ENCODE measurements at places on chromosomes 1 and 21. TPM values are rescaled to one million over a fixed set of nuclear protein-coding genes. Genes with fewer than 3 reads are reported as not detected.

DNA sequence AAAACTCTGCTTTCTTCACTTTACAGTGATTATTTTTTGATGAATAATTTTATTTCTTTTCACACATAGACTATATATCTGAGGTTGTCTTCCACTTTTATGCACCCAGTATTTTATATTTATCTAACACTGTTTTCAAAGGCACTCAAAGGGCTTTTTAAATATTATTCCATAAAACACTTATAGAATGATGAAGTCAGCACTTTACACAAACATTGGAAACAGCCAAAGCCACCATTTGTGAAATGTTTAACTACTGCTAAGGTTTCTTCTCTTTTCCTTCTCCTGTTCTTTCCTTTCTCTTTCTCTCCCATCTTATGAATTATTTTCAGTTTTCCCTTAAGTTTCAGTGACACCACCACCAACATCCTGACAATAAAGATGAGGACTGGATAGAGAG lies 317.7 kb upstream of the FAM78B start:
- H3K27ac ChIP-seq: no peak overlapping the region
- DNase-seq: no peak
- no peak overlapping the region for H3K4me3 ChIP-seq
- peaks cover 7% of the 10 kb centered on the region for H3K4me1 ChIP-seq

DNA sequence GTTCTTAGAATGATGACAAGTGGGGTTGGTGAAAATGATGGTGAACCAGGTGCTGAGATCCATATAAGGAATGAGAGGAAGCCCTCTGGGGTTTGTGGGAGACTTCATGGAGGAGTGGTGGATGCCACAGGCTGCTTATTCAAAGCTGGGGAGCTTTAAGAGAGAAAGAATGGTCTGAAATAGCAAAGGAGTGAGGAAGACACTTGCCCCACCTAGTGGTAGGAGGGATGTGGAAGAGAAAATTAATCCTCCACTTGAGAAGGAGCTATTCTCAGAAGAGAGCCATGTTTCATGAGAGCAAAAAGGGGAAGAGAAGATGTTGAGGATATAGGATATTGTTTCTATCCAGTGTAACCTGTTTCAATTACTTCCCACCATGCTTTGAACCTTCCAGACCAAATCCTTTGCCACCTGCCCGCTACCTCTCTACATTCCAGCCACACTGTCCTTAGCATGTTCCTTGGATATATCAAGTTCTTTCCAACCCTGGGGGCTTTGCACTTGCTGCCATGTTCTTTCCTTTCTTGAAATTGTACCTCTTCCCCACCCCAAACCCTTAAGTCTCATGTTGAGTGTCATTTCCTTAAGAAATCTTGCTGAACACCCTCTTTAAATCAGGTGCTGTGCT lies 19.6 kb upstream of the ZNF648 start:
- H3K4me3 ChIP-seq: no peak overlapping the region
- H3K27me3 ChIP-seq: no peaks in the 10 kb centered on the region

DNA sequence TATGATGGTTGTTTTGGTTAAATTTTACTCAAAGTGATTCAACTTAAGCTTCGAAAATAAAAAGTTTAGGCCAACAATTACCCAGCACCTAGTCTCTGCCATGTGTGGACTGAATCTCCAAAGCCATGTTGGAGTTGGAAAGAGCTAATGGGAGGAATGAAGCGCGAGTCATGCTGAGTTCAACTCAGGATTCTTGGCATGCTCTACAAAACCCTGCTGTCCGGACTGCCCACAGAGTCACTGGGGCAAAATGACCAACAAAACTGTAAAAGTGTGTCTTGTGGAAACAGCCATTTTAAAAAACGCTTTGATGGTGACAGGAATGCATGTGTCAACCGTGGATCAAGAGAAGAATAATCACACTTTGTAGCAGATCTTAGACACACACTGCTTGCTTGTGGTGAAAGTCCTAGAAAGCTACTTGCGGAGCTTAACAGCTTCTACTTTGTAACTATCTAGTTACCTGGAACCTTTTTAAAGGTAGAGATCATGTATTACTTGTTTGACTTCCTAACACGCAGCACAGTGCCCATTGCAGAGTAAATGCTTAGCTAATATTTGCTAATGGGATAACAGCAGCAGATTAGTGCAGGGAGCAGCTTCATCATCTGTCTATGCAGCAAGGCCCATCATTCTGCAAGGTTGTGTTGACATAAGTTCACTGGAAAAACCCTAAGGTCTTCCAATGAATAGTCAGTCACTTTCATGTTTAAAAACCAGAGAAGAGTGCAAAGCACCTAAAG lies 7.0 kb upstream of the GBP6 start:
- H3K27me3 ChIP-seq: peaks cover 2% of the 10 kb centered on the region
- H3K4me1 ChIP-seq: peaks cover 35% of the 10 kb centered on the region
- H3K36me3 ChIP-seq: peaks cover 12% of the 10 kb centered on the region
- H3K27ac ChIP-seq: no peak overlapping the region
- no peak overlapping the region for H3K4me3 ChIP-seq

GRCh38 chr21:45613396-45613795 lies 30.1 kb upstream of the PCBP3 start:
- peaks cover 21% of the 10 kb centered on the region for H3K27me3 ChIP-seq
- DNase-seq: peak; percentile 19
- peaks cover 11% of the 10 kb centered on the region for H3K4me1 ChIP-seq
- H3K27ac ChIP-seq: no peak overlapping the region
- H3K36me3 ChIP-seq: no peaks in the 10 kb centered on the region

- peaks cover 6% of the 10 kb centered on the region for H3K36me3 ChIP-seq
- H3K4me3 ChIP-seq: no peak overlapping the region
- peaks cover 1% of the 10 kb centered on the region for H3K4me1 ChIP-seq
- no peaks in the 10 kb centered on the region for H3K27me3 ChIP-seq
These were observed 15.2 kb downstream of the CRYZ start for GRCh38 chr1:74717626-74718025.

- H3K4me3 ChIP-seq: no peak overlapping the region
- H3K4me1 ChIP-seq: no peaks in the 10 kb centered on the region
- no peak for DNase-seq
- no peaks in the 10 kb centered on the region for H3K27me3 ChIP-seq
- no peak overlapping the region for H3K27ac ChIP-seq
These were observed 1.7 kb upstream of the KRTAP11-1 start for GRCh38 chr21:30882866-30883597.

- no peaks in the 10 kb centered on the region for H3K36me3 ChIP-seq
- peaks cover 2% of the 10 kb centered on the region for H3K27me3 ChIP-seq
- no peak for DNase-seq
- no peaks in the 10 kb centered on the region for H3K4me1 ChIP-seq
- H3K27ac ChIP-seq: no peak overlapping the region
These were observed 391.8 kb downstream of the DUSP10 start for GRCh38 chr1:221350091-221350490.

DNA sequence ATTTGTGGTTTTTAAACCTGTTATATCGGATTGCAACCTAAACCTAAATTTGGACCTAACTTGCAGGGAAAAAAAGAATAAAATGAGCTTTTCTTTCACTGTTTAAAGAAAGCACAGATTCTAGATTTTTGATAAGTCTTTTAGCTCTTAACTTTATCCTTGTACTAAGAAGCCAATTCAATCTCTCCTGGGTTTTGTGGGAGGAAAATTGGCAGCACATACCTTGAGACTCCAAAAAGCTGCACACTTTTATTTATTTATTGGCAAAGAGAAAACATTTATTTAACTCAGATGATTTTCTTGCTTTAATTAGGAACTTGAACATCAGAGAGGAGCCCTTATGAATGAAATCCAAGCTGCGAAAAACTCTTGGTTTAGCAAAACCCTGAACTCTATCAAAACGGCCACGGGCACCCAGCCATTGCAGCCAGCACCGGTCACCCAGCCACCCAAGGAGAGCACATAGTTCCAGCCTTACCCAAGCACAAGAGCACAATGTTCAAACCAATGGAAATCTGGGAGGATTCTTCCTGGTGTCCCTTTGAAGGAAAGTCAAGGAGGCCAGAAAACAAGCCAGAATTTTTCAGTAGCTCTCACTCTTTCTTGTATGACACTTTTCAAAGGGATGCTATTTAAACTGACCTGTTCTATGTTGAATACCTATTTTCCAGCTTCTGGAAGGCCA lies 10.1 kb upstream of the CACYBP start:
- peaks cover 14% of the 10 kb centered on the region for H3K36me3 ChIP-seq
- peak overlapping the region; percentile 87 for H3K27ac ChIP-seq
- peak overlapping the region; percentile 79 for H3K4me3 ChIP-seq
- H3K27me3 ChIP-seq: no peaks in the 10 kb centered on the region
- no peak for DNase-seq

- H3K4me1 ChIP-seq: peaks cover 50% of the 10 kb centered on the region
- no peak for DNase-seq
- H3K27me3 ChIP-seq: no peaks in the 10 kb centered on the region
- peak overlapping the region; percentile 98 for H3K27ac ChIP-seq
These were observed 538 bp downstream of the GBP2 start for GRCh38 chr1:89125240-89125912.

- no peak for DNase-seq
- no peak overlapping the region for H3K4me3 ChIP-seq
These were observed 30.2 kb downstream of the RAVER2 start for GRCh38 chr1:64775113-64775512.

DNA sequence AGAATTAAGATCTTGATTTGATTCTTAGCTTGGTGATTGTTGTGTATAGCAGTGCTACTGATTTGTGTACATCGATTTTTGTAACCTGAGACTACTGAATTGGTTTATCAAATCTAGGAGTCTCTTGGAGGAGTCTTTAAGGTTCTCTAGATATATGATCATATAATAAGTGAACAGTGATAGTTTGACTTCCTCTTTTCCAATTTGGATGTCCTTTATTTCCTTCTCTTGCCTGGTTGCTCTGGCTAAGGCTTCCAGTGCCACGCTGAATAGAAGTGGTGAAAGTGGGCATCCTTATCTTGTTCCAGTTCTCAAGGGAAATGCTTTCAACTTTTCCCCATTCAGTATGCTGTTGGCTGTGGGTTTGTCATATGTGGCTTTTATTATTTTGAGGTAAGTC lies 61.5 kb upstream of the LYST start:
- H3K27me3 ChIP-seq: peaks cover 2% of the 10 kb centered on the region
- no peak for DNase-seq
- H3K4me1 ChIP-seq: peaks cover 33% of the 10 kb centered on the region
- no peak overlapping the region for H3K4me3 ChIP-seq

DNA sequence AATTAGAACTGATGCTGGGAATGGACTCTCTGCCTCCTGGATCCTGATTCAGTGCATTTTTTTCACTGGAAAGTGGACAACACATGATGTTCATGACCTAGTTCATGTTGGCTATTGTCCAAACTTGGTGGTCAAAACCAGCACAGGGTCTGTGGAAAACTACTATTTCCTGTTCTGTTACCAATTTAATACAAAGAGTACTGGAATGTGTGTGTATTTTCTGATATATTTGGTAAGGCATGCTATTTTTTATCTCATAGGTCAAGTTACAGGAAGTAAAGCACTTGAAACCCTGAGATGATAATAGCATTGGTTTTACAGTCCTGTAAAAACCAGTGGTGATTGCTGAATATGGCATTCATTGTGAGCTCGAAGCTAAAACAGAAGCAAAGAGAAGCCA lies 89.9 kb downstream of the SGIP1 start:
- H3K27me3 ChIP-seq: no peaks in the 10 kb centered on the region
- H3K4me1 ChIP-seq: no peaks in the 10 kb centered on the region
- DNase-seq: no peak

- no peak overlapping the region for H3K27ac ChIP-seq
- H3K36me3 ChIP-seq: no peaks in the 10 kb centered on the region
- H3K27me3 ChIP-seq: peaks cover 6% of the 10 kb centered on the region
- no peak for DNase-seq
These were observed 88.0 kb upstream of the F3 start for GRCh38 chr1:94629259-94630181.

- no peaks in the 10 kb centered on the region for H3K36me3 ChIP-seq
- H3K4me3 ChIP-seq: no peak overlapping the region
- H3K4me1 ChIP-seq: no peaks in the 10 kb centered on the region
- H3K27me3 ChIP-seq: no peaks in the 10 kb centered on the region
- no peak overlapping the region for H3K27ac ChIP-seq
These were observed 103.8 kb downstream of the EPHB2 start for GRCh38 chr1:22814176-22815042.

GRCh38 chr1:219744652-219745469 lies 132.0 kb upstream of the ZC3H11B start:
- H3K27ac ChIP-seq: no peak overlapping the region
- H3K36me3 ChIP-seq: no peaks in the 10 kb centered on the region
- H3K4me3 ChIP-seq: no peak overlapping the region
- no peaks in the 10 kb centered on the region for H3K4me1 ChIP-seq
- H3K27me3 ChIP-seq: peaks cover 2% of the 10 kb centered on the region

GRCh38 chr1:32179193-32179442 lies 357 bp upstream of the TXLNA start:
- no peak for DNase-seq
- peaks cover 33% of the 10 kb centered on the region for H3K36me3 ChIP-seq
- peak overlapping the region; percentile 98 for H3K27ac ChIP-seq
- peaks cover 23% of the 10 kb centered on the region for H3K4me1 ChIP-seq

The MPZL1 gene
- 8.5 TPM for total RNA-seq

The CELA2B gene
- total RNA-seq: not detected

The PLA2G2A gene
- not detected for total RNA-seq

The PANK4 gene
- total RNA-seq: 88.9 TPM

The FAAH gene
- 6.9 TPM for total RNA-seq

The CRP gene
- not detected for total RNA-seq

The NBPF4 gene
- 0.11 TPM for total RNA-seq

The JAM2 gene
- total RNA-seq: 0.33 TPM

The ST6GALNAC5 gene
- total RNA-seq: not detected

The THEMIS2 gene
- 40.5 TPM for total RNA-seq

The C1orf56 gene
- total RNA-seq: 1.9 TPM

The USH2A gene
- not detected for total RNA-seq

The RXRG gene
- not detected for total RNA-seq

The B3GALT2 gene
- total RNA-seq: 7.1 TPM

The MYOCOS gene
- 0.14 TPM for total RNA-seq

The MRAP gene
- not detected for total RNA-seq

All from activated naive CD8-positive, alpha-beta T cell treated with anti-CD3 and anti-CD28 coated beads, Interleukin-2, amount 10 ng/mL, durations not matched to agents 7 days and 5 days (primary cell).